NT2/D1 (cell line): ENCODE measurements at places on chromosomes 13 and 19.
A peak's percentile ranks its signal among the peaks of the same experiment; 100 is the strongest.

DNA sequence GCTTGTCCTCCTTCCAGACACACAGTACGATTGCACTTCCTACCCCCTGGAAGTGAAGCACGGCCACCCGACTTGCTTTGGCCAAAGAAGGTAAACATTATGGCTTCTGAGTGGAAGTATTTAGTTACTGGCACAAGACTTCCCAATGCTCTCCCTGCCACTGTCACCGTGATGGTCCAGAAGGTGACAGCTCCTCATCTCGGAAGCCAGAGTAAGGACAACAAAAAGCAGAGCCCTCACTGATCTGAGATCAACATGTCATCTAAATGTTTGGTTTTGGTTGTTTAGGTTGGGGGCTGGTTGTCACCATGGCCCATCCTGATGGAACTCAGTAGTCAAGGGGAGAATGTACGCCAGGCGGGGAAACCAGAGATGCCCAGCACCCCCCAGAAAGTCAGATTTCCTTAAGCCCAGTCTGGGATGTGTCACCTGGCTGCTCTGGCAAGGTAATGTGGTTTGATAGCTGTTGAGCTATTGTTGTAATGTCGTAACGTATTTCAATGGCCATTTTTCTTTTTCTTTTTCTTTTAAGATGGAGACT, 170.1 kb upstream of the ZNF536 start:
- no peak for DNase-seq

- DNase-seq: no peak
Observed at GRCh38 chr13:95652821-95653220, 8.3 kb upstream of the DZIP1 start.

- DNase-seq: no peak
Observed at GRCh38 chr13:26743971-26744370, 16.6 kb downstream of the GPR12 start.

DNA sequence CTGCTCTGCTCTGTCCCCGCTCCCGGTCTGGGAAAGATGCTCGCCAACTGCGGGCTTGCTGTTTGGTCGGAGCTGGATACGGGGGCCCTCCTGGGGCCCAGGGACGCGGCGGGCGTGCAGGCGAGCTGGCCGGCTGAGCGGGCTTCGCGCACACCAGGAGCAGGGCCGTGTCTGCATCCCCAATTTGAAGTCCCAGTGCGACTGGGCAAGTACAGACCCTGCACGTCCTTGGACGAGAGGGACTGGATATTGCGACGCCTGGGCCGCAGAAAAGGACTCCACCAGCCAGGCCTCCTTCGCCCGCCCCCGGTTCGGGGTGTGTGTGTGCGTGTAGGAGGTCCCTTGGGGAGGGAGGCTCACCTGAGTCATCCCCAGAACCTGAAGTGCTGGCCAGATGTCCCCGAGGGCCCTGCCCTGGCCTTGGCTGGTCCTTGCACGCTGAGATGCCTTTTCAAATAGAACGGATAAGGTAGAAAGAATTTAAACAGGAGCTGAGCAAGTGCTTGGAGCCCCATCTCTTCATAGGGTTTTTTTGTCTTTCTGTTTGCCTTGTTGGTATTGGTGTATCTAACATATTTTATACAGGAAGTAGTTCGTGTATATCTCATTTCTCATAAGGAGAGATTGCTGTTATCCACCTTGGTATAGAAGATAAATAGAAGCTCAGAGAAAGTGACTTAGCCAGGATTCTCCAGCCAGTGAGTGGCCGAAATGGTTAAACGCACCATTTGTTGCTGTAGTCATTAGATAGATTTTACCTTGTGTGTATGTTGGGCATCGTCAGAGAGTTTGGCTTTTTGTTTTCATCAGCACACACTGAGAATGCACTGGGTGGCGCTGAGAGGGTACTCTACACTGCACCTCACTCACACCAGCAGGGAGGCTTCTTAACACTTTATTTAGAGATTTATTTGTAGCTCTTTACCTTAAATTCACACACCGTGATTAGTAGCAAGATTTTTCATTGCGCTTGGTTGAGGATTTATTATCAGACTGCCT, 1.1 kb downstream of the NAXD start:
- no peak for DNase-seq

- no peak for DNase-seq
Observed at GRCh38 chr19:40716031-40716481, 630 bp downstream of the COQ8B start.

GRCh38 chr19:710767-711166, 2.0 kb downstream of the PALM start:
- no peak for DNase-seq

- no peak for DNase-seq
Observed at GRCh38 chr19:15471639-15472101, 7.3 kb upstream of the RASAL3 start.

- DNase-seq: no peak
Observed at GRCh38 chr19:18274219-18274780, at the start of gene IQCN. IQCN (minus strand) TSS chr19:18274452; CDS start chr19:18269478, 4,974 bp downstream.

GRCh38 chr19:282501-282900, 8.7 kb downstream of the PLPP2 start:
- no peak for DNase-seq

- DNase-seq: peak; percentile 63
Observed at GRCh38 chr19:15107061-15108010, at the start of gene SYDE1. SYDE1 (plus strand) TSS chr19:15107401; CDS start chr19:15107434, 33 bp downstream.

DNA sequence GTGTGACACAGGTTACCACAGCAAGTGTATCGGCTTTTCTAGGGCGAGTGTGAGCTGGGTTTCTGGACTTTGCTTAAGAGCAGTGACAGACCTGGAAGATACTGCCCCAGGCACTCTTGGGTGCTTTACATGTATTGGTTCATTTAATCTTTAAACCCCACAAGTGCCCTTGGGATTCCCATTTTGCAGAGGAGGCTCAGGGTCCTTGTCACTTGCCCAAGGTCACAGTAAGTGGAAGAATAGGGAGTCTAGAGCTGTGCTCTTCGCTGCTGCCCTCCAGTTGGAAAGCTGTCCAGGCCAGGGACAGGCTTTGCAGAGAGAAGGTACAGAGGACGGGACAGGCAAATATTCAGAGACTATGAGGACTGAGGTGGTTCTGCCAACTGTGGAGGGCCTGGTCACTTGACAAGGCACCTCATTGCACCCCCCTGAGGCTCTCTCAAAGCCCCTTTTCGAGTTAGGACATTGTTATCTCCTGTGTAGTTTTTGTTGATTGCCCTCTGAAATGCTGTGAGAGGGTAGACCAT, 42.4 kb downstream of the BBC3 start:
- DNase-seq: no peak

GRCh38 chr13:49307365-49307764, 59.6 kb downstream of the CDADC1 start:
- DNase-seq: no peak

- DNase-seq: no peak
Observed at GRCh38 chr19:34104557-34104956, 67.7 kb upstream of the LSM14A start.

- DNase-seq: no peak
Observed at GRCh38 chr19:10112037-10112761, 706 bp downstream of the P2RY11 start.

GRCh38 chr13:25432691-25433090, 60.9 kb downstream of the ATP8A2 start:
- no peak for DNase-seq

- peak; percentile 75 for DNase-seq
Observed at GRCh38 chr19:35144600-35145436, 1.8 kb downstream of the FXYD7 start.

GRCh38 chr13:37495046-37495445, 103.5 kb downstream of the POSTN start:
- DNase-seq: no peak

- DNase-seq: no peak
Observed at GRCh38 chr13:22173610-22174009, 502.7 kb downstream of the FGF9 start.

DNA sequence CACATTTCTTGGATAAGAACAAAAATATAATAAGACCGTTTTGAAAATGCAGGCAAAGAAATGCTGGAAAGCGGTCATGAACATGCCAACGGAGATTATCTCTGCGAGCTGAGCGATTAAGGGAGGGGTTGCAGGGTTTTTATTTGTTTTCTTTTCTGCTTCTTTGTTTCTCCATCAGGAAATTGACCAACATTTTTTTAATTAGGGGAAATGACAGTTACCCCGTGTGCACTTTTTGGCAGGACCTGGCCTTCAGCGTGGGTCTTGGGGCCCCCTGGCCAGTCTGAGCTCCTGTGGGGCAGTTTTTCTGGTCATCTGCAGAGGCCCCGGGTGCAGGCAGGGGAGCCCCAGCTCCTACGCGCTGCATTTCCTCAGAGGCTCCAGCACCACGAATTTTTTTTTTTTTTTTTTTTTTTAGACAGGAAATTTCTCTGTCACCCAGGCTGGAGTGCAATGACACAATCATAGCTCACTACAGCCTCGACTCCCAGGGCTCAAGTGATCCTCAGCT, 31.3 kb upstream of the HOMER3 start:
- DNase-seq: no peak

- DNase-seq: no peak
Observed at GRCh38 chr19:35123573-35123972, 8.0 kb downstream of the FXYD3 start.

DNA sequence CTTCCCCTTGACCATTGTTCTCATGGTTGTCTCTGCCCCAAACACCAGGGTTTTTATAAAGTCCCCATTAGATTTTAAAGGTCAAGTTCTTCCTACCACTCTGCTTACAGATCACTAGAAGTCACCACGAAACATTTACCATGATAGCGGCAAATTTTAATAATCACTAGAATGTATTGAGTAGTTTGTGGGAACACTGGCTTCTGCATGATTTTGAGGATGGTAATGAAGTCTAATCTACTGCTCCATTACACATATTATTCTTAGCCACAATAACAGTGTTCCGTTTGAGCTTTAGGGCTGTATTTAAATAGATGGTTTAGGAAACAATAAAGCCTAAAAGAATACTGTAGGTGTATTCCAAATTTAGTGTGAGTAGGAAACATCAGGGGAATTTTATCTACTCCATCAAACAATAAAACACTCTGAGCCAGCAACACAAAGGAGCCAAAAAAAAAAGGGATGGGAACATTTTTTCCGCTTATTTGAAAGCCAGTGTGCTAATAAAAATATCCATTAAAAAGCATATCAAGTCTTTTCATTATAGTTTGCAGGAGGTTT, 49.7 kb downstream of the KLF12 start:
- no peak for DNase-seq

DNA sequence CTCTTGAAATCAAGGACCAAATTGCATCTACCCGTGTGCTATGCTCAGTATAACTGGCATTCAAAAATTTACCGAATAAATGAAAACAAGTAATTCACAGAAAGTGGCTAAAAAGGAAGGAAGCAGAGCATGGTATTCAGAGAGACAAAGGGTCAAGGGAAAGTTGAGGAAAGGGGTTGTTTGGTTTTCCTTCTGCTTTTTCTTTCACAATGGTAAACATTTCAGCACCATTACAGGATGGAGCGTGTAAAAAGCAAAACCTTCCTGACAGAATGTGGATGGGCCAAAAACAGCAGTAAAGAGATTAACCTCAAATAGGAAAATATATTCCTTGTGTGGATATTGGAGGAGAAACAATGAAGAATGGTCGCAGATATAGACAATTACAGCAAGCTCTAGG, 14.8 kb downstream of the DIAPH3 start:
- no peak for DNase-seq

- DNase-seq: no peak
Observed at GRCh38 chr19:5953680-5954213, 24.2 kb downstream of the RANBP3 start.

DNA sequence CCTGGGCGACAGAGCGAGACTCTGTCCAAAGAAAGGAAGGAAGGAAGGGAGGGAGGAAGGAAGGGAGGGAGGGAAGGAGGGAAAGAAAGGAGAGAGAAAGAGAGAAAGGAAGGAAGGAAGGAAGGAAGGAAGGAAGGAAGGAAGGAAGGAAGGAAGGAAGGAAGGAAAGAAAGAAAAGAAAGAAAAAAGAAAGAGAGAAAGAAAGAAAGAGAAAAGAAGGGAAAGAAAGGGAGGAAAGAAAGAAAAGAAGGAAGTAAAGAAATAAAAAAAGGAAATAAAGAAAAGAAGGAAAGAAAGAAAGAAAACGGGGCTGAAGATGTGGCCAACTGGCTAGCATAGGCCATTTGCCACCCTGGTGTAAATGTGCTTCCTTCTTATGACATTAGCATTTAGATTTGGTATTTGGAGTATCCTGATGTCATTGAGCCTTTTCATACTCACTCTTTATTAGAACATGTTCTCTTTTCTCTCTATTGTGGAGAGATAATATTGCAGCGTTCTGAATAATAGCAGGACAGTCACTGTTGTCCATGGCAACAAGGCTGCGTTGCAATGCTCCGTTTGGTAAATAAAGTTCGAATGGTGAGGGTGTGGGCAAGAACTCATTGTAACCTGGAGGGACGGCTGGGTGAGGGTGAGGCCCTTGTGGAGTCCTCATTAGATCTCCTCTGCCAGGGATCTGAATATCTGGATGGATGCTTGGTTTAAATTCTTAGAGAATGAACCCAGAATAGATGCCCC, 173.9 kb upstream of the UBL3 start:
- no peak for DNase-seq

DNA sequence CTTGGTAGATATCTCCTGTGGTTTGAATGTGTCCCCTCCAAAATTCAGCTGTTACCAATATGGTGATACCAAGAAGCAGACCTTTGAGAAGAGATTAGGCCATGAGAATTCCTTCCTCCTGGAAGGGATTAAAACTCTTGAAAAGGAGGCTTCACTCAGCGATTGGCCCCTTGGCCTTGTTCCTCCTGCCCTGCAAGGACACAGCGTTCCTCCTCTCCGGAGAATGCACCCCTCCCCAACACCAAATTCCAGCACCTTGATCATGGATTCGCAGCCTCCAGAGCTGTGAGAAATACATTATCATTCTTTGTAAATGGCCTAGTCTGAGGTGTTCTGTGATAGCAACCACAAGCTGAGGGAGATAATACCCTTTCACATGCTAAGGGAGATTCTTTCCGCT, 34.5 kb upstream of the ARHGEF7 start:
- peak; percentile 75 for DNase-seq

GRCh38 chr19:1425102-1425837, 12.9 kb upstream of the RPS15 start:
- DNase-seq: no peak

GRCh38 chr19:8626842-8627241, 3.6 kb upstream of the NFILZ start:
- DNase-seq: no peak

GRCh38 chr13:64417581-64417980, 2812.6 kb downstream of the PCDH9 start:
- DNase-seq: no peak

DNA sequence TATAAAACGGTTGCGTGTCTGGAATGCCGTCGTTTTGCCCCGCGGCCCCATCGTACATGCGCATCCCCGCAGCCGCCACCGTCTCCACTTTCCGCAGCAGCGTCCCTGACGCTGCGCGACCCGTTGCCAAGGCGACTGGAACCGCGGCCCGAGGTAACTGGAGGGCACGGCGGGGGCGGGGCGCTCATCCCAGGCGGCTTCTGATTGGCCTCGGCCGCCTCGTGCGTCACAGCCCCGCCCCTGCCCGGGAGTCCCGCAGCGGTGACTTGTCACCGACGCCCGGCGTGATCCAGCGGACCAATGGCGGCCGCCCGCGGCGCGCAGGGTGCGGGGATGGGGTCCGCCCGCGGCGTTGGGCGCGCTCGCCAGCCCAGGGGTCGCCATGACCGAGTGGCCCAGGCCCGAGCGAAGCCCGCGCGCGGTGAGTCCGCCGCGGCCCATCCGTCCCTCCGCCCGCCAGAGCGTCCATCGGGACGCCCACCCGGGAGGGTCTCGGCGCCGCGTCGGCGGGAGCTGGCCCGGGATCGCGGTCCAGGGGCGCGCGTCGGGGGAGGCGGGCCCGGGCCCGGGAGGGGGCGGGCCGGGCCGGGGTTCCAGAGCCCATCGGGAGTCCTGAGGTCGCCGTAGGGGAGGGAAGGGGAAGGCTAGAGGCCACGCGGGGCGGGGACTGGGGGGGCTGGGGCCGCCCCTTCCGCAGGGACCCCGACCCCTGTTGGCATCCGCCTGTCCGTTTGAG, at the start of gene ZSCAN1:
ZSCAN1 (plus strand) TSS at position 285 of the 736 bp plus-strand sequence. CDS start 3,812 bp downstream, outside the sequence.
- DNase-seq: peak; percentile 81

GRCh38 chr19:6687114-6687513, 17.2 kb upstream of the TNFSF14 start:
- DNase-seq: no peak
